SK-N-SH (cell line): ENCODE measurements at places on chromosomes 7 and 10.
A peak's percentile ranks its signal among the peaks of the same experiment; 100 is the strongest.

DNA sequence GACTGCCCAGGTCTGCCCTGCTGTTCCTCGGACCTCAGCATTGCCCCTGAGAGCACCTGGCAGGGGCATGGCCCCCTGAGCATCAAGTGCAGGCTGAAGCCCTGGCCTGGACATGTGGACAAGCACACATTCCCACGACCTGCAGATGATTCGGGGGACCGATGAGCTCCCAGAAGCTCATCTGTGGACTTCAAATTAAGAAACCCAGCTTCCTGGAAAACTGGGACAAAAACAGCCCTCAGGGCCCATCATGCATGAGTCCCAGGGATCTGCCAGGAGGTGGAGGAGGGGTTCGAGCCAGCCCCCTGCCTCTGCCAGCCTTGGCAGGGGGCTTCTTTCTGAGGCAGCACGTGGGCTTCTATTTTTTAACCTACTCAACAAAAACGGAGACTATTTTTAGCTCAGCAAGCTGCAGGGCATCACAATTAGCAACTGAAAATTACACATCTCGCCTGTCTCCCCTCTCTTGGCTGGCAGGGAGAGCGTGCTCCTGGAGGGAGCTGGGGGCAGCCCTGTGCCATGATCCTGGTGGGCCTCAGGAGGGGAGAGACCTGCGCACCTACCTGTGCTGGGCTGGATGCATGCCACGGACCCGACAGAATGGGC, 51.8 kb downstream of the RASGEF1A start:
- H3K4me1 ChIP-seq = peaks cover 25% of the 10 kb centered on the region; the same call in 1 of the 2 replicates
- H3K4me3 ChIP-seq = no peak overlapping the region

GRCh38 chr7:21427871-21428658, at the start of gene SP4:
Gene SP4, plus strand, starts transcription at chr7:21428083. Its CDS starts 169 bp downstream, at chr7:21428252.
- DNase-seq = peak; percentile 97
- H3K36me3 ChIP-seq = peaks cover 2% of the 10 kb centered on the region; the same call in 1 of the 2 replicates
- H3K27ac ChIP-seq = peak within 1 kb of the TSS; percentile 95
- H3K4me1 ChIP-seq = peaks cover 28% of the 10 kb centered on the region

GRCh38 chr10:47299611-47300428, at the start of gene GDF10:
Gene GDF10, plus strand, starts transcription at chr10:47300197. Its CDS starts 455 bp downstream, at chr10:47300652.
- H3K4me3 ChIP-seq = peak within 1 kb of the TSS; percentile 49
- peak; percentile 73 for DNase-seq
- peak within 1 kb of the TSS; percentile 71; the same call in 1 of the 2 replicates for H3K27ac ChIP-seq
- no peaks in the 10 kb centered on the region for H3K36me3 ChIP-seq
- H3K27me3 ChIP-seq = peaks cover 43% of the 10 kb centered on the region

DNA sequence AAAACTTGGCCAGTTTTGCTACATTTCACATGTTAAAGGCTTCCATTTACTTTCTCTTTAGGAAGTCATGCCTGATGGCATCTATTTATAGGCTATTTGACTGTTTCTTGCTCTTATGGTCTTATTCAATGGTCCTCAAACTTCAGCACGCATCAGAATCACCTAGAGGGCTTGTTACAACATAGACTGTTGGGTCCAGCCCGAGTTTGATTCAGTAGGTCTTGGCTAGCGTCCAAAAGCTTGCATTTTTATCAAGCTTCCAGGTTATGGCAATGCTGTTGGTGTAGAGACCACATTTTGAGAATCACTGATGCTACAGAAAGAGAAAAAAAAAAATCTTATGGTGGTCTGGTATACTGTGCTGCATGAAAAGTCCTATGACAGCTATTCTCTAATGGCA, 51.9 kb downstream of the MTPN start:
- peaks cover 12% of the 10 kb centered on the region for H3K4me1 ChIP-seq
- H3K27me3 ChIP-seq = no peaks in the 10 kb centered on the region

DNA sequence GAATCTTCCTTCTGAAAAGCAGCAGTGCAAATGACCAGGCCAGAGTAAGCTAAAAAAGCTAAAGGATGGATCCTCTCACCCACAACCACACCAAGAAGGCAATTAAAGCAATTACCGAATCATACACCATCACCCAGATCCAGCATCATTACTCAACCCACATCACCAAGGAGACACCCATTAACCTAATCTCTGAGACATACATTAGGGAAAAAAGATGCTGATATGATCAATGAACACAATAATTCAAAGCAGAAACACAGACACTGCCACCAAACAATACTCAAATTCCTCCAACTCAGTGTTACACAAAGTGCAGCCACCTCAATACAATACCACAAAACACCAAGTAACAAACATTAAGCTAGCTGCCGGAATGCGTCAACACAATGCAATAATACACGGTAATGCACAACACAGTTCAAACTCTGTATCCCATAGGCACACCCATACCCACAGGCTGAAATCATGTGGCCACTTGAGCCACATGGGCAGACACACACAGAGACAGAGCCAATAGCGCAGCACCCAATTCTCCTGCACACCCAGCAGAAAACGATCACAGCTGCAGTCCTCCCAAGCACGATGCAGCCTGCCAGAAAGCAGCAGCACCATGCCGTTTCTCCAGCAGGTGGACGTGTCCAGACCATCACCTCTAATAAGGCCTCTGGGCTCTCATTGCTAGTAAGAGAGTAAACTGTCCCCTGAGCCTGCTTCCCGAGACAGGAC, 21.5 kb downstream of the PAX2 start:
- H3K4me1 ChIP-seq = no peaks in the 10 kb centered on the region
- H3K27me3 ChIP-seq = peaks cover 37% of the 10 kb centered on the region
- H3K36me3 ChIP-seq = no peaks in the 10 kb centered on the region

- peaks cover 4% of the 10 kb centered on the region for H3K36me3 ChIP-seq
- H3K4me3 ChIP-seq = no peak overlapping the region
- DNase-seq = peak; percentile 79
- H3K27me3 ChIP-seq = no peaks in the 10 kb centered on the region; the same call in 1 of the 2 replicates
- H3K4me1 ChIP-seq = no peaks in the 10 kb centered on the region
Measured at GRCh38 chr10:28628184-28628893, 49.0 kb upstream of the BAMBI start.

- H3K4me3 ChIP-seq = no peak overlapping the region
- H3K4me1 ChIP-seq = peaks cover 13% of the 10 kb centered on the region
- DNase-seq = no peak
Measured at GRCh38 chr7:3494947-3495346, 193.9 kb downstream of the SDK1 start.

DNA sequence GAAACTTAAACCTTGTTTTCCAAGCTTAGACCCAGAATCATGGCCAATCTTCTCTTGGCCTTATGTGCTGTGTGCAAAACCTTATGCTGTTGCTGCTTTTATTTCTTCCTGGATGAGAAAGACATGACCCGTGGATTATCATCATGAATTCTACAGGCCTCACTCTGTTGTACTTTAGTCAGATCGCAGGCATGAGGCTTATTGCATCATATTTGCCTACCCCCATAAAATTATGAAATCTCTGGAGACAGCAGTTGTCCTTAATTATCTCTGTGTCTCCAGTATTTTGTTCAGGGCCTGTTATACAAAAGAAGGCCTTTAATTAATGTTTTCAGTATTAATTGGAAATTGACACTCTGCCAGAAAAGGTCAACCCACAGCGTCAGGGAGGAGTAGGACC, 71.6 kb downstream of the PLCE1 start:
- H3K4me1 ChIP-seq = peaks cover 2% of the 10 kb centered on the region; the same call in 1 of the 2 replicates
- no peak overlapping the region for H3K4me3 ChIP-seq
- DNase-seq = no peak
- no peak overlapping the region for H3K27ac ChIP-seq

DNA sequence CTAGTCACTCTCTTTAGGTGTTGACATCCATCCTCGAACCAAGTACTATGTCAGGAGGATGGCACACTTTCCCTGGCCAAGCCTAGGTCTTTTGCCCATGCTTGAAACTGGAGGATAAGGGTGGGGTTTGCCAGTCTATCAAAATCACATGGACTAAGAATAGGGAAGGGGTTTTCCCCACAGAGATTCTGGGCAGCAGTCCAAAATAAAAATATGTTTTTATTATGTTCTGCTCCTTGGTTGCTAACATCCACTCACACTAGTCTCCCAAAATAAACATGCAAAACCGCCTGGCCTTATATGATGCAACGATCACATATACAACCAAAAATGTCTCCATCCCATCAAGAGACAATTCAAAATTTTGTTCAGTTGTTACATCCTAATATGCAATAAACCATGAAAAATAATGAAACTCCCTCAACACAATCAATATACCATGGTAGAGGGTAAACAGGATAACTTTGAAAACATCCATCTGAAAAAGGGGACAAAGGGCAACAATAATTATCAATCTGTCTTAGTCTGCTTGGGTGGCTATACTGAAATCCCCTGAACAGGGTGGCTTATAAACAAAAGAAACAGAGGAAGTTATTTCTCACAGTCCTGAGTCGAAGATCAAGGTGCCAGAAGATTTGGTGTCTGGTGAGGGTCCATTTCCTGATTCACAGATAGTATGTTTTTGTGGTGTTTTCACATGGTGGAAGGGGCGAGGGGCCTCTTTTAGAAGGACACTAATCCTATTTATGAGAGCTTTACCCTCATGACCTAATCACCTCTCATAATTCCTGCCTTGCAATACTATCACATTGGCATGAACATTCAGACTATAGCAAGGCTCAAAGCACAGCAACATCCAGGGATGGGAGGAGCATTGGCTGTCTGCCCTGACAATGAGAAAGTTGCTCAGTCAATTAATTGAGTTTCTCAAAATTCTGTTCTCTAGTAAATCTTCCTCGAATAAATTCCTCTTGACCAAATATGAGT, 159.3 kb downstream of the ETV1 start:
- H3K36me3 ChIP-seq = no peaks in the 10 kb centered on the region
- no peak overlapping the region for H3K4me3 ChIP-seq
- H3K27me3 ChIP-seq = no peaks in the 10 kb centered on the region
- H3K27ac ChIP-seq = no peak overlapping the region

GRCh38 chr7:15972862-15973275, 286.4 kb upstream of the MEOX2 start:
- H3K36me3 ChIP-seq = no peaks in the 10 kb centered on the region
- no peak overlapping the region for H3K4me3 ChIP-seq
- H3K27ac ChIP-seq = no peak overlapping the region
- H3K27me3 ChIP-seq = no peaks in the 10 kb centered on the region; the same call in 1 of the 2 replicates
- no peaks in the 10 kb centered on the region for H3K4me1 ChIP-seq
- DNase-seq = no peak

- H3K27me3 ChIP-seq = no peaks in the 10 kb centered on the region
- peak overlapping the region; percentile 4; the same call in 1 of the 2 replicates for H3K27ac ChIP-seq
- no peaks in the 10 kb centered on the region for H3K36me3 ChIP-seq
- H3K4me3 ChIP-seq = no peak overlapping the region
Measured at GRCh38 chr10:34731885-34732701, 83.0 kb downstream of the PARD3 start.

- no peak overlapping the region; the same call in 1 of the 2 replicates for H3K4me3 ChIP-seq
- H3K4me1 ChIP-seq = peaks cover 3% of the 10 kb centered on the region; the same call in 1 of the 2 replicates
- H3K27me3 ChIP-seq = no peaks in the 10 kb centered on the region
- peak overlapping the region; percentile 72 for H3K27ac ChIP-seq
- peaks cover 43% of the 10 kb centered on the region for H3K36me3 ChIP-seq
Measured at GRCh38 chr10:31808258-31809218, 120.1 kb downstream of the ARHGAP12 start.

- peaks cover 58% of the 10 kb centered on the region for H3K4me1 ChIP-seq
- H3K4me3 ChIP-seq = no peak overlapping the region; the same call in 1 of the 2 replicates
- H3K27ac ChIP-seq = peak overlapping the region; percentile 95
Measured at GRCh38 chr10:79159785-79160184, 91.0 kb downstream of the ZMIZ1 start.

GRCh38 chr7:157769086-157769485, 432.3 kb downstream of the DNAJB6 start:
- no peak overlapping the region for H3K27ac ChIP-seq
- no peak overlapping the region for H3K4me3 ChIP-seq
- H3K36me3 ChIP-seq = no peaks in the 10 kb centered on the region
- no peaks in the 10 kb centered on the region for H3K27me3 ChIP-seq

DNA sequence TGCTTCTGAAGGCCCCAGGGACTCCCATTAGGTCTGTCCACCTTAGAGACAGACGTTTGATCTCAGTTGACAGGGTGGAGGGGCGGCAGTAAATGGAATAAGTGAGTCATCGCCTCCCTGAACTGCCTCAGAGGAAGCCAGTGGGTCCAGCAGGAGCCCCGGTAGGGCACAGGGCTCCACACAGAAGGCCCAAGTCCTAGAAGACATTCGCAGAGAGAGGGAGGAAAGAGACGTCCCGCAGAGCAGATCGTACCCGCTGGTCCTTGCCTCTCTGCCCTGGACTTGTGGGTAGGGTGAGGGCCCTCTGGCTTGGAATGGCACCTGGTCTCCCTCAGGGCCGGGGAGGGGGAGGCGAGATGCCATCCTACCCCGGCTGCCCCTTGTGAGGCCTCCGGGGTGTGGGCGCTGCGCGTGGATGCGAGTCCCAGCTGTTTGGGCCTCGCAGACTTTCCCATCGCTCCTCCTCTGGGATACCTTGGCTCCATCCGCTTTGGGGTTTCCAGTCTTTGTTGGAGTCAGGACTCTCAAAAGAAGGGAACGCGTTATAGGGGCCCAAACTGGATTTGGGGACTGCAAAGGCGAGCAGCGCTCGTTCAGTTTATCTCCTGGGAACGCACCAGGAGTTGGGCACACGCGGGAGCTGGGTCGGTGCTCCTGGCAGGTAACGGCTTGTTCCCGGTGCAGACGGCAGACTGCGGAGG, 5.1 kb downstream of the TLX1 start:
- peak; percentile 23 for DNase-seq
- H3K27ac ChIP-seq = no peak overlapping the region
- H3K4me3 ChIP-seq = no peak overlapping the region
- H3K36me3 ChIP-seq = no peaks in the 10 kb centered on the region

- no peaks in the 10 kb centered on the region; the same call in 1 of the 2 replicates for H3K27me3 ChIP-seq
- peaks cover 4% of the 10 kb centered on the region; the same call in 1 of the 2 replicates for H3K4me1 ChIP-seq
- no peak overlapping the region for H3K4me3 ChIP-seq
- no peaks in the 10 kb centered on the region for H3K36me3 ChIP-seq
- no peak for DNase-seq
Measured at GRCh38 chr10:43599333-43599732, 6.9 kb upstream of the ZNF485 start.

DNA sequence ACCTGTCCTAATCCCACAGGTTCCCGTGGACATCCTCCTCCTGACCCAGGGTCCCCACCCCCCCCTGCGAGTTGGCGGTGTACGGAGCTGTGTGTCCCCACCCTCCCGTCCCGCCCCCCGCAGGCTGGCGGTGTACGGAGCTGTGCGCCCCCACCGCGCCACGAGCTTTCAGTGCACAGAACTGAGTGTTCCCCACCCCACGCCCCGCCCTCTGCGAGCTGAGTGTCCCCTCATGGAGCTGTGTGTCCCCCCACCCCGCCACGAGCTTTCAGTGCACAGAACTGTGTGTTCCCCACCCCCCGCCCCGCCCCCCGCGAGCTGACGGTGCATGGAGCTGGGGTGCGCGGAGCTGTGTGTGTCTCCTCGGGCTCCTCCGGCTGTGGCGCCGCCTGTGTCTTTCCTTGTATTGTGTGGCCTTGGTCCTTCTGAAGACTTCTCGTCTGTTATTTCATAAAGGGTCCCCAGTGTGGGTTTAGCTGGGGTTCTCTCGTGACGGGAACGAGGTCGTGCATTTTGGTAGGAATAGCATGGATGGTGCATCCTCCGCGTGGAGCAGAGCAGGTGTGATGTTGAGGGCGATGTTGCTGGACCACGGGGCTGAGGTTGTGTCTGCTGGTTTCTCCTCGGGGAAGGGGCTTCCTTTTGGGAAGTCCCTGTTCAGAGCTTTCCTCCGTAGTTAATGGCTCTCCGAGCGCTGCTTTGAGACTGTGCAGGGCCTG, 18.0 kb upstream of the JAKMIP3 start:
- H3K27me3 ChIP-seq = no peaks in the 10 kb centered on the region
- no peak overlapping the region for H3K4me3 ChIP-seq
- H3K4me1 ChIP-seq = no peaks in the 10 kb centered on the region
- no peak overlapping the region for H3K27ac ChIP-seq
